ENCODE measurements at places on chromosomes 11 and 22.

DNA sequence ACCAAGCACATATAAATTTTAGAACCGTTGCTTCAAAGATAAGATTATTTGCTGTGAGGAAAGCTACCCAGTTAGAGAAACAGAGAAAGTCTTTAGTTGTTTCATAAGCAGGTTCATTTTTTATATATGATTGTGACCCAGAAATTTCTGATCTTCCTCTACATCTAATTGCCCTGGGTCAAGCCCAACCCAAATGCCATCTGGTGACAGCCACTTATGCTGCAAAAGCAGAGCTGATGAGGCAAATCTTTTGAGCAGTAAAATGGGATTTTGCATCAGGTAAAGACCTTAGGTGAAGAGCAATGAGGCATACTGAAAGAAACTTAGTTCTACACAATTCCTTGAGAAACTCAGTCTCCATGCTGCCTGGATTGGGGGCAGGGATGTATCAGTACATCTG lies 28.0 kb downstream of the SYT9 start:
- DNase-seq = no peak

DNA sequence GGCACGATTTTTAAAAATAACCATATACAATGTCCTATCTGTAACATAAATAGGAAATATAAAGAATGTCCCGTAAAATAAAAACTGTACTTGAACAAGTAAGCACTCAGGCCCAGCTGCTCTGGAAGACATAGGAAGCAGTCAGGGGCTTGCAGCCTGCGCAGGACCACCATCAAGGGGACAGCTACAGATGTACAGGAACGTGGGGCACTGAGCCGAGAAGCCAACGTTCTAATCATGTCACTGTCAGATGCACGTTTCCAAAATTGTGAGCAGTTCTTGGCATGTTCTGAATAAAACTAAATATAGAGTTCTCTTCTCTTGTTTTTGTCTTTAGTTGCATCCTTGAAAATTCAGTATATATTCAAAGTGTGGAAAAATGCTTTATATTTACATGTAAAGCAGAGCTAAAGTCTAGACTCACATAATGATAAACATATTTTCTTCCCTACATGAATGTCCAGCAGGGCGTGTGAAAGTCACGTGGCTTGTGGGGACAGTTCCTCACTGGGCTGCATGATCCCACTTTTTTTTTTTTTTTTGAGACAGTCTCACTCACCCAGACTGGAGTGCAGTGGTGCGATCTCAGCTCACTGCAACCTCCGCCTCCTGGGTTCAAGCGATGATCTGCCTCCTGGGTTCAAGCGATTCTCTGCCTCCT lies 28.4 kb upstream of the TSPAN18 start:
- DNase-seq = no peak

- DNase-seq = no peak
These were observed 24.6 kb downstream of the TRAF6 start for GRCh38 chr11:36485298-36486002.

- DNase-seq = no peak
These were observed 173.8 kb downstream of the LARGE1 start for GRCh38 chr22:33746501-33746928.

DNA sequence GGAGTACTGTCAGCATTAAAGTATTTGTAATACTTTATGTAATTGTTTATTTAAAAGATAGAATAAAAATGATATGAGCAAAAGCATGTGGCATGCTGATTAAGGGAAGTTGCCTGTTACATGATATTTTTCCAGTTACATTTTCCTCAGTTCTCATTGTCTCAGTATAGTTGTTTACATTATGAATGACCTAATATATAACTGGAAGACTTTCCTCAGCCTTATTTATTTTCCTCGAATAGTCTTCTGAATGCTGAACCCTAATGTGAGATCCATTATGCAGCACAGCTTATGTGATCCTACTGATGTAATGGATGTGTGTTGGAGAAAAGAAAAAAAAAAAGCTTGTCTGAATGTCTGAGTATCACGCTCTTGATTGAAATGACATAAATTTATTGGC lies 95.5 kb downstream of the LUZP2 start:
- DNase-seq = no peak

GRCh38 chr11:67420147-67420645 lies 4.7 kb downstream of the CARNS1 start:
- DNase-seq = no peak

DNA sequence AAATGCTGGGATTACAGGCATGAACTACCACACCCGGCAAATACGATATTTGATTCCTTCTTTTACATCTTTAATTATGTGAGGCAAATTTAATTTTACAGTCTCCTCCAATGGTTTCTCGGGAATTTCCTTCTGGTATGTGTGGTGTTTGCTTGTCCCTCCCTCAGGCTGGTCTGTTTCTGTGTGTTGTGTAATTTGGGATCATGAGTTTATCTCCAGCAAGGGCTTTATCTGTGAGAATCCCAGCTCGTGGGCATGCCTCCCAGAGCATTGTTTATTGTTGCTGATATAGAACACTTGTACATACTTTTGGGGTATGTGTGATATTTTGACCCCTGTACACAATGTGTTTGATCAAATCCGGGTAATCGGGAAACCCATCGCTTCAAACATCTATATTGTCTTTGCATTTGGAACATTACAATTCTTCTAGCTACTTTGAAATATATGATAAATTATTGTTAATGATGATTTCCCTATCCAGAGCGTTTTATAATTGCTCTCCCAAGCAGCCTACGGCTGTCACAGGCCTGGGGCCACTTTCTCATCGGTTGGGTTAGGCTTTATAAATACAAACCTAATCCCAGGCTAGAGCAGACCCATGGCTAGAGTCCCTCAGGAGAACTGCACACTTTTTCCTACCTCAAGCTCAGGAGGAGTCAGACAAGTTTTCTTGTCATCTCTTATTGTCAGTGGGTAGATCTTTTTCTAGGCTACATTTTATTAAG lies 15.0 kb upstream of the PRR5 start:
- no peak for DNase-seq

DNA sequence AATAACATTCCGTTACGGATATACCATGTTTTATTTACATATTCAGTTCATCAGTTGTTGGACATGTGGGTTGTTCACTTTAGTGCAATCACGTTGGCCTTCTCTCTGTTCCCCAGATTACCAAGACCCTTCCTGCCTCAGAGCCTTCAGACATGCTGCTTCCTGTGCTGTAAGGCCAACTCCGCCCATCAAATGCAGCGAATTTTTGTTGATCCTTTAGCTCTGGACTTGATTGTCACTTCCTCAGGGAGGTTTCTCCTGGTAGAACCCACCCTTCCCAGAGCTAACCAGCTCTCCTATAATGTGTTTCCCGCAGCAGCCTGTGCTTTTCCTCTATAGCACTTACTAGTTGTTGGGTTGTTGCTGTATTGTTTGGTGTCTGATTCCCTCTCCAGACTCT lies 39.4 kb downstream of the SWAP70 start:
- no peak for DNase-seq

DNA sequence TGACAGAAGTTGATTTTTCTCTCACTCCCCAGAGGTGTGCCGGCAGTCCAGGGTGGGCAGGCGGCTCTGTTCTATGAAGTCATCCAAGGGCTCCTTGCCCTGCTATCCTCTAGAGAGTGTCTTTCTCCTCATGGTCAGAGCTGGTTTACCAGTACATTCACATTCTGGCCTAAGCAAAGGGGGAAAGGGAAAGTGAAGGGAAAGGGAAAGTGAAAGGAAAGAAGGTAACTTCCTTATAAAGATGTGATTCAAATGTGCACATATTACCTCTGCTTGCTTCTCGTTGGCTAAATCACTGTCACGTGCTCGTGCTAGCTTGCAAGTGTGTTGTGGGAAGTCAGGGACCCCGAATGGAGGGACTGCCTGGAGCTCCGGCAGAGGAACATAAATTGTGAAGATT lies 2.9 kb upstream of the HTATIP2 start:
- DNase-seq = peak; percentile 26

GRCh38 chr11:69711822-69712801 lies 8.3 kb upstream of the FGF19 start:
- no peak for DNase-seq

DNA sequence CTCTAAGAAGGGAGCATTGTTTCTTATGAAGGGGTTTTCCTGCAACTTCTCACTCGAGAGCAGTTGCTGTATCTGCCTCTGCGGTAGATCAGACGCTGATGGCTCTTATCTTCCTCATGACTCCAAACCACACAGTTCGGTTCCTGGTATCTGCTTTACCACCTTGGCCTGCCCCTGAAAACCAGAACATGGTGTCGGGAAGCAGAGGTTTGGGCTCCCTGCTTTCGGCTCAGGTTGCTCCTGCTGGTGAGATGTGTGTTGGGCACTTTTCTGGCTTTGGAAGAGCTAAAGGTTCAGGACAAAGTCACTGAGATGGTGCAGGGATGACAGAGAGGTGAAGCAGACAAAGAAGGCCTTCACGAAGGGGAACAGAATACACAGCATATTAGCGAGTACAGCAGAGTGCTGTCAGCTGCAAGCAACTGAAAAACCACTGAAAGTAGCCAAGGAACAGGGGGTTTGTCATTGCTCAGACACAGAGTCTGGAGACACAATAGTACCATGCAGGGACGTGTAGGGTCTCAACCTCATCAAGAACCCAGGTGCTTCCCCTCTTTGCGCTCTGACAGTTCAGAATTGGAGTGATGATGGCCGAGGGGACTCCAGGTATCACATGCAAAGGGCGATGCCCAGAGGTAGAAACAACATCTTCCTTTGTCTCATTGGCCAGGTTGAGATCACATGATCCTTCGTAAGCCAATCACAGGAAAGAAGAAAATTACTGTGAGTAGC lies 11.9 kb upstream of the CSF2RB start:
- DNase-seq = no peak

DNA sequence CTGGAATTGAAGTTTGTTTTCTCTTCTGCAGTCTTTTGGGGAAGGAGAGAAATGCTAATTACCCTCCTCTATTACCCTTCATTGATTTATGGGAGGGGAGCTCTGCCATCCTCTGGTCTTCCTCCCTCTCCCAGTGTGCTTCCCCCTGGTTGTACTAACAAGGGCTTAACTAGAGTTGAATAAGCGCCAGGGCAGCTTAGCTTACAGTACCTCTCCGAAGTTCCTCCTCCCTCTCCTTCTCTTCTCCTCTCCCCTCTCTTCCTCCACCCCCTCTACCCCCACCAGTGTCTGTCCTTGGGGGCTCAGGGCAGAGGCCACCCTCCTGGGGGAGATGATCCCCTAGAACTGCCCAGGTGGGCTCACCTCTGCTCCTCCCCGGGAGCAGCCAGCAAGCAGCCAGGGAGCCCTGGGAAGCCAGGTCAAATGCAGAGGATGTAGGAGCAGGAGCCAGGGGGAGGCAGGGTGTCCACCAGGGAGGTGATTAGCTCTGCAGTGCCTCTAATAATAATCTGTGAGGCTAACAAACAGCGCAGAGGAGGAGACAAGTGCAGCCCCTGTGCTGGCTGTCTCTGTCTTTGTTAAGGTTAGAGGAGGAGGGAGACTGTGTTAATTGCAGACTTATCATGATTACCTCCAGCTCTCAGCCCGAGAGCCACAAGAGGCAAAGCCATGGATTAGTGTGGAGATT lies 191.6 kb upstream of the CADM1 start:
- no peak for DNase-seq

DNA sequence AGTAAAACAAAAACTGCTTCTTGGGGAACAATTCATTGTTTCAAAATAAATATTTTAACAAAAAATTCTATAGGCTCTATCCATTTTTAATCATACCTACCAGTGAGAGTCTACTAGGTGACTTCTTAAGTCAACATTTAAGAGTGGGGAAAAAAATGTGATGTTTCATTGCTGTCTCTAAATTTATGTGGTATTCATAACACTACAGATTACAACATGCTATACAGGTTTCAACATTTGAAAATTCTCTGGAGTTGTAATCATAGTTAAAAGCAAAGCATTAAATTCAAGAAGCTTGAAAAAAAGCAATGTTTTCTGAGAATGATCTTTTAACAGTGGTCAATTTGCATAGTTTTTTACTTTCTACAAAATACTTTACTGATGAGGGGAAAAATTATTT lies 18.3 kb downstream of the SBF2 start:
- no peak for DNase-seq

- DNase-seq = no peak
These were observed 408.6 kb downstream of the JRKL start for GRCh38 chr11:96798445-96798844.

DNA sequence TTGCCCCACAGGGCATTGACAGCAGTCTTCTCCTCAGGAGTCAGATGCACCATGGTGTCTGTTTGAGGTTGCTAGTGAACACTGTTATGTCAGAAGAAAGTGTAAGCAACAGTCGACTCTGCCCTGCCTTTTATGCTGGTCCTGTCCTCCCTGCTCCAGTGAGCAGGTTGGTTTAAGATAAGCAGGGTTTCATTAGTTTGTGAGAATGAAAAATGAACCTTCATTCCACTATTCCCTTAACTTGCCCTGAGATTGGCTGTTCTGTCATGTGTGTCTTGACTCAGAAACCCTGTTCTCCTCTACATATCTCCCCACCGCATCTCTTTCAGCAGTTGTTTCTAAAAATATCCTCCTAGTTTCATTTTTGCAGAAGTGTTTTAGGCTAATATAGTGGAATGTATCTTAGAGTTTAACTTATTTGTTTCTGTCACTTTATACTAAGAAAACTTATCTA lies at the start of gene HBD:
Gene HBD, minus strand, starts transcription at position 103 of the 454 bp plus-strand sequence. Its CDS starts 50 bp downstream, at position 53.
- no peak for DNase-seq

DNA sequence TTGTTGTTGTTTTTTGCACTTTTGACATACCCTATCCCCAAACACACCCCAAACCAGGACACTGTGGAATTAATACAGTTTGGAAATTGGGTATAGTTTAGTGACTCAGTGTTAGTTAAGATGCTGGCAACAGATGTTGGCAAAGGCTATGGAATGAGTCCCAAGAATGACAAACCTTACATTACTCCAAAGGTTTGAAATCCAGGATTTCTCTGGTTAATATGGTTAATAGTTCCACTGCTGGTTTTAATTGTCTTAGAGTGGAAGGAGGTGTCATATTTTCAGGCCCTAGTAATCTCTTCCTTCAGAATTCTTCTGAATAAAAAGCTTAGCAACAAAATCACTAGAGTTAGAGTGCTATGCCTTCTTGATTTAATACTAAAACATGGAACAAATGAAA lies 775 bp downstream of the LPXN start:
- no peak for DNase-seq

GRCh38 chr11:69030301-69030700 lies 17.3 kb upstream of the MRGPRF start:
- DNase-seq = no peak

DNA sequence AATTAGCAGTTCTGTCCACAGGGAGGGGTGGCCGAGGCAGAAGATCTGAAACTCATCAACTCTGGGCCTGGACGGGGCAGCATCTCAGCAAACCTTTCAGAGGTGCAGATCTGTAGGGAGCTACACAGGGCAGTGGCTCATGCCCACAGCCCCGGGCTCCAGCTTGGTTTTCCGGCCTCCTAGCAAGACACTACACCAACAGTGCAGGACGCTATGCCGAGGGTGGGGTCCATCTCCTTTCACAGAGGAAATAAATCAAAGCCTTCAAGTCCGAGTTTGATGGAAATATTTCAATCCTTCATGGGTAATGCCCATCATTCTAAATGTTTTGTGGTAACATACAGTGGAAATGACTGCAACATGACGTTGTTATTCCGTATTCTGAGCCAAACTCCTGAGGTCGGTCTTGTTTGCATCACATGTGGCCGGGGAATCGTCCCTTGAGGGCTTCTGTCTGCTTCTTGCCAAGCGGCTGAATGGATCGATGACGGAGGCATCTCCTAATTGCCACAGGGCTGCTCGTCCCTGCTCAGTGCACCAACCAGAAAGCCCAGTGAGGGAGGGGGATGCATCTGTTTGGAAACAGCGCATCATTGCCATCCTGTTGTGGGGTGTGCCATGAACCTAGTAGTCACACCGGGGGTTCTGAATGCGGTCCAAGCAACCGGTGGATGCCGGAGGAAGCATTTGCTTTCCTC lies 30.0 kb downstream of the LINC01488 start:
- no peak for DNase-seq

GRCh38 chr11:72831521-72832300 lies 17.5 kb downstream of the ATG16L2 start:
- DNase-seq = peak; percentile 28

Measured in stimulated activated CD4-positive, alpha-beta T cell treated with anti-CD3 and anti-CD28 coated beads, Interleukin-2, amount 100 ng/mL, for 4 hours (primary cell).